Upper lobe of left lung (tissue), 6 donors: ENCODE measurements at places on chromosomes 2 and 18.

DNA sequence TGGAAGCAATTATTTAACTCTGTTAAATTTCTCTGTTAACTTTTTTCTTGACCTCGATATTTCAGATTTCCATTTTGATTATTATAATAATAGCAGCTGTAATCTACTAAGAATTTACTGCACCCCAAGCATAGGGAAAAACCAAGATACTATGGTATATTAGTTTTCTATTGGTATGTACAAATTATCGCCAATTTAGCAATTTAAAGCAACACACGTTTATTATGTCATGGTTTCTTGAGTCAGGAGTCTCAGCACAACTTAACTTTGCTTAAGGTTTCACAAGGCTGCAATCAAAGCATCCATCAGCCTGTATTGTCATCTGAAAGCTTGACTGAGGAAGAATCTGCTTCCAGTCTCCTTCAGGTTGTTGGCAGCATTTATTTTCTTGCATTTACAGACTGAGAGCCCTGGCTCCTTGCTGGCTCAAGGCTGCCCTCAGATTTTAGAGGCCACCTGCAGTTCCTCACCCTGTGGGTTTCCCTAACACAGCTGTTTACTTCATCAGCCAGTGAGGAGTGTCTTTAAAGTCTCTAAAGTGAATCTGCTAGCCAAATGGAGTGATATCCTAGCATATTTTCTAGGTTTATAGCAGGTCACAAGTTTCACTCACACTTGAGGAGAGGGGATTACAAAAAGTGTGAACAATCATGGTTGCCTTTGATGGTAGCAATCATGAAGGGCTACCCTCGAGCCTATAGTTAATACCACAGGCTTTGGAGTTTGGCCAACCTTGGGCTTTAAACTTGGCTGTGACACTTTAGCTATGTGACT is 4.4 kb upstream of the VPS54 start:
- no peak for DNase-seq

DNA sequence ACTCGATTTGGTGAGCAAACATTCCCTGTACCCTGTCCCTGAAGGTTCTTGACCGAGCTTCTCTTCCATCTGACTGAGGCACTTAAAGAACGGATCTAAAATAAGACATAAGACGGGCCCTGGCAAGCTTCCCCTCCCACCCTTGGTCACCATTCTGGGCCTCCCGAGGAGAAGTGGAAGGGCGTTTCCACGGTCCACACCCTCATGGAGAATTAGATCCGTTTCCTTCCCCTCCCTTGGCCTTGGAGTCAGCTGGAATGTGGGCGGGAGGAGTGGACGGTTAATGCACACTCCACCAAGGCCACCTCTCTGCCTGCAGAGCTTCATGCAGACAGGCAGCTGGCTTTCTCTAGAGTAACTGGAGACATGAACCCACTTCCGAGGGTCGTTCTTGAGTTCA is 257.3 kb upstream of the APCDD1 start:
- peak; percentile 66 for DNase-seq

DNA sequence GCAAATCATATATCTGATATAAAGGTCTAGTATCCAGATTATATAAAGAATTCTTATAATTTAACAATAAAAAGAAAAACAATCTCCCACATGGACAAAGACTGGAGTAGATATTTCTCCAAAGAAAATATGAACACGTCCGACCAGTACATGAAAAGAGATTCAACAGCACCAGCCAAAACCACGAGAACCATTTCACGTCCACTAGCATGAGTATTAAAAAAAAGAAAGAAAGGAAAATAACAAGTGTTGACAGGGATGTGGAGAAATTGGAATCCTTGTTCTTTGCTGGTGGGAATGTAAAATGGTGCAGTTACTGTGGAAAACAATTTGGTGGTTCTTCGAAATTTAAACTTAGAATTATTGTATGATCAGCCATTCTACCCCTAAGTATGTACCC is 432.7 kb upstream of the TRIB2 start:
- DNase-seq, result no peak

DNA sequence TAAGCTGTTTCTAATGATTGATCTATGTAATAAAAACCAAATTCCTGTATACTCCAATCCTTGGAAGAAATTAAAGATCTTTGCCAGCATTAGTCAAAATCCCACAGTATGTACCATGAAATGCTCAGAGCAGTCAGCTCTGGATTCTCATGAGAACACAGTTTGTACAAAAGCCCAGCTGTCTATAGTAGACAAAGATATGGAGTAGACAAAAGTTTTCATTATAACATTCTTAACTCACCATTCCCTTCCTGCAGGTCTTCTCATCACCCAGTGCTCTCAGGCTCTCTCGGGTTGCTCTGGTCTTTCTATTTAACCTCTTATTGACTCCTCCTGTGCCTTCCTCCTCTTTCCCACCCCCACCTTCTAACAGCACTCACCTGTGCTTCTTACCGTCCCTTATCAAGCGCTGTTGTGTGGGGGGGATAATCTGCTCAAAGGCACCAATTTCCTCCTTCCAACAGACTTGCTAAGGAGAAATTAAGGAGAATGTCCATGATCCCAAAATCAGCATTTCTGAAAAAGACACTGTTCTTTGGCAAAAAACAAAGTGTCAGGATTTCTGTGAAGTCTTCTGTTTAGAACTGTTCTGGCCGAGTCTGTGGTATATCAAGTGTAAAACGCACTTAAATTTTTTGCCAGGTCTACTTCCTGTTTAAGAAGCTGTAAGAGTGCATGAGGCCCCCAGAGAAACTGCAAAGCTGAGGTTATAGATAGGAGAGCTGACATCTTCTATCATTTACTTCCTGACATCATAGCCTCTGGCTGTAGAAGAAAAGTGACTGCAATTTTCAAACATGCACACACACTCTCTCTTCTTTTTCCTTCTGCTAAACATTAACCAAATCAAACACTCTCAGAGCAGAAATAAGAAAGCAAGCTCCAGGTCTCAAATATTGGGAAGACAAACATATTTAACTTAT is 144.1 kb downstream of the EVA1A start:
- no peak for DNase-seq

- no peak for DNase-seq
Observed at GRCh38 chr2:142423603-142424002, 292.8 kb upstream of the LRP1B start.

DNA sequence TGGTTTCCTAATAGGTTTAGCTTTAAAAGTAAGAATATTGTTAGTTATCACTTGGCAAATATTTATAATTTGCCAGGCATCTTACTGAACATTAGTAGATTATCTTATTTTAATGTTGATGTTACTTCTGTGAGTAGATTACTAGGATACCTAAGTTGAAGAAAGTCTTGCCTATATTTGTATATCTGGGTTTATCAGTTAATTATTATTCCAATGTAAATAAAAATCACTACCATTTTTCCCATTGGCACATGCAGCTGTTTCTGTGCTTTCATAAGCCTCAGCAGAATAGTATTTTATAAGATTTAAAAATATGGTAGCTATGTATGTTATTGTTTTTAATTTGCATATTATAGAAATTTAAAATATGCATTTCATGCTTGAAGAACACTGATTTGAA is 16.3 kb upstream of the TRIM43B start:
- DNase-seq, result no peak

DNA sequence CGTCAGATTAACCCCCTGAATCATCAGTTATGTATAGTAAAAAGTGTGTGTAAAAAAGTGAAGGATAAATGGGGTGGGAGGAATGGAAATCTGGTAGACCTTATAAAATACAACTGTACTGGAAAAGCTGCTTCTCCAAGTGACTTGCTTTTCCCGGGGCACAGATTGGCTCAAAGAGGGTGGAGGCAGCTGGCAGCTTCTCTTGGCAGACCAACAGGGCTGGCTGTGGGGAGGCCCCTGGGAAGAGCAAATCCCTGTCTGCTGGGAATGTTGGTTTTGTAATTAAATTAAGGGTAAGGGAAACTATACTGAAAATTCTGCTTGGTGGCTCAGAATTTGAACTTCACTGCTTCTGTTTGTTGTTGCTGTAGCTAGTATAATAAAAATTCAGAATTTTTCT is 154.2 kb upstream of the DLX2 start:
- no peak for DNase-seq

DNA sequence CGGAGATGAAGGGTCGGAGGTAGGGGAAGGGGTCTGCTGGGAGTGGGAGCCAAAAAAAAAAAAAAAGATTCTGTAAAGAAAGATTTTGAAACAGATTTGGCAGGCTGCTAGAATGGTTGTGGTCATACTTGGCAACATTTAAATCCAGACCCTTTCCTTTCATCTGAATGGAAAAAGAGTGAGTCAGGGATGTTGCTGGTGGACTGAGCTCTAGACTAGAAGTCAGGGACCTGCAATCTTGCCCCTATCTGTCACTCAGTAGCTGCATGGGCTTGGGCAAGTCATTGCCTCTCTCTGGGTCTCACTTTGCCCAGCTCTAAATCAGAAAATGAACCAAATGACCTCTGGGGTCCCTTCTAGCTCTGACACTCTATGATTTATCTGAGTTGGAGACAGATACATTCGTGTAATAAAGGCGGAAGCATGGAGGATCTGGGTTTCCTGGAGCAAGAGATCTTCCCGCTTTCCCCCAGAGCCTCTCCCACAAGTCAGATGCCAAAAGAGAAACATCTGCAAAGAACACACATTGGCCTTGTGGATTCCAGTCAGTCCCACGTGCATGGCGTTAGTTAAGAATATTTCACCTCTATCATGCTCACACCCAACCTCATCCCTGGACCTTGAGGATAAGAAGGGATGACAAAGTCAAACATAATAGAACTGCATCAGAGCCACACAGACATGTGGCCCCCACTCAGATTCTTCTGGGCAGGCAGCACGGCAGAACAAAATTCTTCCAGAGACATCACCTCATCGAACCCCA is 58.5 kb downstream of the ADD2 start:
- no peak for DNase-seq

DNA sequence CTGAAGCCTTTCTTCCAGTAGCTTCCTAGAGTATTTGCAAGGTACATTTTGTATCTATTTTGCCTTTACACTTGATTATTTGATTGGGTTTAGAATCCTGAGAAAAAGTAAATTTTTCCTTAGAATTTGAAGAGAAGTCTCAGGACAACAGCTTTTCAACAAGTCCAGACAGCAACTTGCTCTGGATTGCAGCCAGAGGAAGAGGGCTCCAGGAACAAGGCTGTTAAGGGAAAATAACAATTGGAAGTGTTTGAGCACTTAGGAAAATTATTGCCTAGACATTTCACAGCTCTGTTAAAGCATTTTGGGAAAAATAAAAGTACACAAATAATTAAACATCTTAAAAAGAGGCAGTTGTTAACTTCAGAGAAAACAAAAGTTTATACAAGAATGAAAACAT is 58.3 kb upstream of the RAPGEF4 start:
- DNase-seq, result no peak

DNA sequence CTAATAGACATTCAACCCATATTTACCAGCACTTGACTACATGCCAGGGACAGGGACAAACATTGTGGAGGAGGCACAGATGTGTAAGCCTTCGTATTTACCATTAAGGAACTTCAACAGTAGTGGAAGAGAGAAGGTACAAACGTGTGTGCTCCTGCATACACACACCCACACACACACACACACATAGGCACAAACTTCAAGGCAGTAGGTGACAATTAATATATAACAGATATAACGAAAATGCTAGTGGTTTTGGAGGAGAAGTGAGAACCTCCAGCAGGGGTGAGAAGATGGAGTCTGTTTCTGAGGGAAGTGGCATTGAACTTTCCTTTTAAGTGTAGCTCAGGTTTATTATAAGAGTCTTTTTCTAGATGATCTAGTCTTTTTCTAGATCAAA is 231.1 kb downstream of the SETBP1 start:
- no peak for DNase-seq

DNA sequence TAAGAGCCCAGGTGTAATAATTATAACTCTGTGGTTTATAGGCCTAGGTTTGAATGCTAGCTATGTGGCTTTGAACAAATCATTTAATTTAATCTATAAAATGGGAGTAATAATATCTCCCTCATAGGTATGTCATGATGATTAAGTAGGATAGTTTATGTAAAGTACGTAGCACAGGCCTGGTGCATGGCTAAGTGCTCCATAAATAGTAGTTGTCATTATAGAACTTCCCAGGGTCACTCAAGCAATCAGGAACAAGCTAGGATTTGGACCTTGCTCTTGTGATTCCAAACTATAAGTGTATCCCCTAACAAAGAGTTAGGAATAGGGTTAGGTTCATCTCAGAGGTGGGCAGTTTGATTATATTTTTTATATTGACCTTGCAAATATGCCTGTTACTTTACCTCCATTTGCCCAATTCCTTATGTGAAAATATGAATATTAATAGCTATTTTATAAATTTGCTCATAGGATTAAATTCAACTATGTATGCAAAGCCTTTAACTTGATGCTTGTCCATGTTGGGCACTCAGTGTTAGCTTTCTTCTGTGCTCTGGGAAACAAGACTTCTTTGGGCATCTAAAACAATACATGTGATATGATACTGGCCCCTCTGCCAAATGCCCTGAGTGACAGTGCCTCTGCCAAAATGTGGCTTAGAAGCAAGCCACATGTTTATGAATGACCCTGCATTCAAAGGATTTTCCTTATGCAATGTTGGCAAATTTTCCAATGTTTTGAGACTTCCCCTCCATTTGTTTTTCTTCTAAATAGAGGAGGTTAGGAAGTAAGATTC is 353.6 kb downstream of the KIAA1328 start:
- no peak for DNase-seq

DNA sequence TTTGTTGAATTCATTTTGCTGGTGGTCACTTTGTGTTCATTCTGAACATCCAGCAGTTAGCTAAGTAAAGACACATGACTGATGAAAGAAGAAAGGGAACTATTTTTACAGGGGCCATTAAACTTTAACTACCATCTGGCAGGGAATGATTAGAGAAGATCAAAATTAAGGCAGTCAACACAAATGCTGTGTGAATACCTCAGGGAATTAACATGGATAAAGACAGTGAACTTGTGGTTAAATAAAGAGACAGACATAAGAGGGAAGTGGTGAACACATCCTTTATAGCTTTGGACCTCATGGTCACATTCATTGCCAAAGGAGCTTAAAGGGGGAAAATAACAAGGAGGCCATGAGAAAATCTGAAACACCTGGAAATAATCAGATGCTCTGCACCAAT is 52.6 kb upstream of the ATP5MC3 start:
- no peak for DNase-seq

- no peak for DNase-seq
Observed at GRCh38 chr2:75986617-75987016, 275.9 kb upstream of the GCFC2 start.

- DNase-seq, result no peak
Observed at GRCh38 chr2:190136259-190136658, 73.7 kb upstream of the MSTN start.

DNA sequence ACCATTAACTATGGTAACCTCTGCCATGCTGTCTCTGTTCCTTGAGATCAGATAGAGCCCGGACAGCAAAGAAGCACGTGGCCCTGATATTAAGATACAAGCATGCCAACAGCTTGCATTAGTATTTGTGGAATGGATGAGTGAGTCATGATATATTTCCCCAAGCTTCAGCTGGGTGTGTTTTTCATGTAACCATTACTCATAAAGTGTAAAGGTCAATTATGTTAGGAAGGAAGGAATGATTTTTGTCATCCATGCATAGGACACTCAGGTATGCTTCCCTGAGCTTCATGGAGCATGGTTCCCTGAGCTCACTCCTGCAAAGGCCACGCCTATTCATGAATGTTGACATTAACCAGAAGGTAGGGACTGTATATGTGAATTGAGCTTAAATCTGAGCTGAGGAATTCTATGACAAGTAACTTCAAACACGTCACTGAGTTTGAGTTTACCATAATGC is 74.6 kb downstream of the ARL4C start:
- DNase-seq, result no peak

GRCh38 chr2:120355780-120356266 is 9.9 kb downstream of the INHBB start:
- DNase-seq, result no peak

GRCh38 chr2:216774180-216774579 is 78.8 kb upstream of the IGFBP5 start:
- no peak for DNase-seq

GRCh38 chr2:172600557-172601008 is 44.7 kb downstream of the PDK1 start:
- DNase-seq, result no peak
